Activated B cell treated with CpG ODN at 0.5 μM for 24 hours (primary cell): ENCODE measurements at places on chromosomes 4 and X. TPM values are rescaled to one million over a fixed set of nuclear protein-coding genes. Genes with fewer than 3 reads are reported as not detected.

DNA sequence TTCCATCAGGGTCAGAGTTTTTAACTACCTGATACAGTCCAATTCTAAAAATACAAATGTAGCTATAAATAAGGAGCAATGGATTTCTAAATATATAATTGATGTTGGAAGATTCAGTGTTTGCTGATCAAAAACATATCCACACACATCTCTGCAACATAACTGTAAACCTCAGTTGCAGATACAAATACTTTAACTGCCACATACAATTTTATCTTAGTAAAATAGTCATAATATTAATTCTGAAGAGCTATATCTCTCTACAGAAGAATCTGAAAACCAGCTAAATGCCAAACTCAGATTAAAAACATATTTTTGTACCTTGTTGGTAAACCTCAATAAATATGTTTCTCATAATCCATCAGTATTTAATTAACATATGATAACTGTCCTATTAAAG, 674.3 kb upstream of the INTU start:
- DNase-seq = no peak

Gene LDB2
- not detected in 2 replicates for total RNA-seq

Gene TCEAL7
- total RNA-seq = not detected in 2 replicates

DNA sequence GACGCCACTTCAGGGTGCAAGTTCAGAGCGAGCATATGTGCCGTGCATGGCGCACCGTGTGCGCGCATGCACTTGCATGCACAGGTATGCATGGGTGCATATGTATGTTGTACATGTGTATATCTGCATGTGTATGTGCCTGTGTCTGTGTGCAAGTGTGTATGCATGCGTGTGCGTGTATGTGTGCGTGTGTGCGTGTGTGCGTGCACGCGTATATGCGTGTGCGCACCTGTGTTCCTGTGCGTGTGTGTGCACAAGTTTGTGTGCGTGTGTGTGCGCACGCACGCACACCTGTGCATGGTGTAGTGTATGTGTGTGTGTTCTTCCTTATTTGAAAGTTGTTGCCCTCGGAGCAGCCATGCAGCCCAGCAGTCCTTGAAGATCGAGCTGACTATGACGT, 76.8 kb downstream of the GPR143 start:
- DNase-seq = no peak

- DNase-seq = no peak
Measured at GRCh38 chr4:88729146-88729760, 31.6 kb upstream of the NAP1L5 start.

GRCh38 chr4:17195461-17196275, 297.2 kb upstream of the LDB2 start:
- DNase-seq = no peak

DNA sequence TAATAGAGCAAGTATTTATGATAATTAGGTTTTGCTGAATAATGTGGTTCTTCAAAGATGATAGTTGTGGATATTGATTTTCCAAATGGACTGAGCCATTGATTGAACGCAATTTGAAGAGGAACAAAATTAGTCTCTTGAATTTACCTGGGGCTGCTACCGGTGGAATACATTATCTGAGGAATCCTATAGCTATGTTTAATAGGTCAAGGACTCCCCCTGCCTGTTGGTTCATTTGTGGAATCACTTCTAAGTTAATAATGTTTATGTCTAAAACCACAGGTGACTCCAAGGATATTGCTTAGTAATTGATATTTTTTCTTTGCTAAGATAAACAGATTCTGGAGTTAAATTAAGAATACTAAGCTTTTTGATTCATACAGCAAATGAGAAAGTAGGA, 576.0 kb upstream of the PABPC4L start:
- DNase-seq = no peak

Gene KLKB1
- total RNA-seq = 0.16 TPM in 1 of 2 replicates, not detected in the other

- DNase-seq = no peak
Measured at GRCh38 chrX:119871245-119871598, 311 bp downstream of the RNF113A start.

DNA sequence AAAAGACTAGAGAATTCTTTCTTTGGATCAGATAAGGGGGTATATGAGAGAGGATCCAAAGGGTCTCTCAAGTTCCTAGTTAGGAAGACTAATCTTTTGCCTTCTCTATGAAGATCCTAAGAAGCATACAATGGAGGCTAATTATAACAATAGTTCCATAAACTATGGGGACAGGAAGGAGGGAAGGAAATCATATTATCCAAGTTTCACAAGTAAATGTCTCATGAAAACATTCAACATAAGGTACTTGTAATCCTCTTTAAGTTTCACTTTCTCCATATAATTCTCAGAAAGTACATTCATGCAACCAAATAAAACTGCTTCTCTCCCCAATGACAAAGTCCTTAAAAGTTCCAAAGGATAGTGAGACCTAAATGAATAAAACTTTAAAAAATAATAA, 27.1 kb downstream of the STX18 start:
- no peak for DNase-seq

DNA sequence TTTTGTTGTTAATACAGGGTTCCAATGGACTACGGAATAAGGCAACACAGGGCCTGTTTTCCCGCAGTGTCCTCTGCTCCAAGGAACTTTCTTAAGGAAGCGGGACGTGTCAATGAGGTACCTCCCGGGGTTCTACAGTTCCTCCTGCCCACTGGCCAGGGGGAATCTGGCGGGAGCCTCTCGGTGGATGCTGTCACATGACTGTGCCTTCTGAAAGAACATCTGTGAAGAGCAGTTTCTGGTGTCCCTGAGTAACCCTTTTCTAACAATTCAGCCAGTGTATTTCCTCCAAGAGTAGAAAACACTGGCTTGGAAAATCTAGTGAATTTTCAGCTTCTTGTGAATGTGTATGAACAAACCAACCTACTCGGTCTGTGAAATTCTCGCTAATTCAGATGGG, 32.7 kb downstream of the MFAP3L start:
- DNase-seq = no peak

DNA sequence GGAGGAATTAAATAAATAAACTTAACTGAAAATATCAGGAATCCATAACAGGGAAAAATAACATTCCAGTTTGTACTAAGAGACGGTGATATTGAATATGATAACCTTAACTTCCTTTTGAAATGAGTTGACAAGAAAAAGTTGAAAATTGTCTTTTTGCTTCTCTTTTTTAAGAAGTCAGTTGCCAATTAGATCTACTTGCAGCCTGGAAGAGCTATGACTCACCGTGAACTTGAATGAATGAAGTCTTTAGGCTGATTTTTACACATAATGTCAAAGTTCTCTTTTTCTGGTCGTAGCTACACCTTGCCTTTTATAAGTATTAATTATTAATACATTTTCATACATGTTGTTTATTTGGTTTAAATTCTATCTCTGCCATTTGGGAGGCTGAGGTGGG, 94.4 kb upstream of the HPGD start:
- no peak for DNase-seq
